DND-41 (cell line): ENCODE measurements at places on chromosomes 4 and X.

GRCh38 chrX:20181598-20182329 lies 40.1 kb upstream of the EIF1AX start:
- no peak for DNase-seq
- no peak overlapping the region for H3K27ac ChIP-seq
- H3K4me1 ChIP-seq, result no peaks in the 10 kb centered on the region

- no peak for DNase-seq
- H3K27me3 ChIP-seq, result no peaks in the 10 kb centered on the region
- H3K4me3 ChIP-seq, result no peak overlapping the region
- H3K36me3 ChIP-seq, result peaks cover 19% of the 10 kb centered on the region
- H3K4me1 ChIP-seq, result no peaks in the 10 kb centered on the region
These were observed 36.5 kb downstream of the ACOX3 start for GRCh38 chr4:8403976-8404375.

DNA sequence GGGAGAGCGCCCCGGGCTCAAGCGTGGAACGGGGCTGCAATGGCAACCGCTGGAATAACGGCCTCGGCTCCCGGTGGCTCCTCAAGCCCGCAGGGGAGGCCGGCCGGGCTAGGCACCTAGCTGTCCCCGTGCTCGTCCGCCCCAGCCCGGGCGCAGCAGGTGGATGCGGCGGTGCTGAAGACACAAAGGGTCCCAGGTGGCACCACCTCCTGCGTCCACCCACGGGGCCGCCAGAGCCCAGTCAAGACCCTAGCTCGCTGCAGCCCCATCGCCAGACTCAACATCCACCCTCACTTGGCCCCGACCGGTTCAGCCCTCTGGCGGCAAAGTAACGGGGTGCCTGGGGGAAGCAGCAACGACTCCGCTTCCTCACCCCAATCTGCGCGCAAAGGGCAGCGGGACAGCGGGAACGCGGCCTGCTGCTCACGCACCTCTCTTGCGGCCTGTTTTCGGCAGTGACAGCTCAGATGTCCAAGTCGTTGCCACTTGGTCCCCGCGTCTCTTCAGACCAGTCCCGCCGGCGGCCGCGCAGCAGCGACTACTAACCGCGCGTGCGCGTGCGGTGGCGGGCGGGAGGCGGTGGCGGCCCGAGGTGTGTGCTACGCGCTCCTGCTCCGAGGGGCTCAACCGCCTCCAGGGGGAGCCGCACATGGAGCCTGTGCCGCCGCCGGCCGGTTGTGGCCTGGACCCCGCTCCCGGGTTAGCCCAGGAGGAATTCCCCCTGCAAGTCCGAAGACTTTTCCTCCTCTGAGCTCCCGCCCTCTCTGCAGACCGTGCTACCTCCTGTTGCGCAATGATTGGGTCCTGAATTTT lies at the start of gene CLGN:
CLGN (minus strand) TSS at position 543 of the 813 bp plus-strand sequence. CDS start 14,570 bp downstream, outside the sequence.
- no peaks in the 10 kb centered on the region for H3K36me3 ChIP-seq
- DNase-seq, result peak; percentile 69
- no peak within 1 kb of the TSS for H3K27ac ChIP-seq
- H3K4me1 ChIP-seq, result peaks cover 20% of the 10 kb centered on the region
- H3K27me3 ChIP-seq, result peaks cover 62% of the 10 kb centered on the region

DNA sequence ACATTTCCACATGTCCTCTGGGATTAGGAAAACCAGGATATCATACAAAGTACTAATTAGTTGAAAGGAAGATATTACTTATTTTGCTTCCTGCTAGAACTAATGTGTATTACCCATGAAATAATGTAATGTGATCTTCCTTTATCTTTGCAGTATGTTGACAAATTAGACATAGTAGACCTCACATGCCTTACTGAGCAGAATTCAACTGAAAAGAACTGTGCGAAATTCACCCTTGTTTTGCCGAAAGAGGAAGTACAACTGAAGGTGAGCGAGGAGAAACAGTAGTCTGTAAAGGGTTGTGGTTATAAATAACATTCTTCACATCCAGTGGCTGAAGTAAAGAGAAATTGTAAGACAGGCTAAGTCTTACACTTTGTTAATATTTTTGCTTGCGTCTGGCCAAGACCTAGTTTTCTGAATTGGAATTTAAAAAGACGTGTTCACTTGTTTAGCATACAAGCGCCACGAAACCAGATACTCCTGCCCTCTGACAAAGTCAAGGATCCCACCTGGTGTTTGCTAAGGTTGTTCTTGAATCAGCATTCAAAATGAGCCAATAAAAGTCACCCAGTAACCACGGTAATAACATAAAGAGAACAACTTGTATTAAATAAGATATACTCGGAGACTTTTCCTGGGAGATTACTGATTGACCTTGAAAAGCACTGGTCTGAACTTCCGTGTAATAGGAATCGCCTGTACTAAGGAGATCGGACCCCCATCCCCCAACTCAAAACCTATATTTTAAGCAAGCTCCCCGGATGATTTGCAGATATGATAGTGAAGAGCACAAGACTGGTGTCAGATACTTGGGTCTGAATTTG lies 16.9 kb downstream of the STAP1 start:
- peaks cover 12% of the 10 kb centered on the region for H3K4me1 ChIP-seq
- no peak overlapping the region for H3K27ac ChIP-seq
- DNase-seq, result no peak
- H3K27me3 ChIP-seq, result no peaks in the 10 kb centered on the region

DNA sequence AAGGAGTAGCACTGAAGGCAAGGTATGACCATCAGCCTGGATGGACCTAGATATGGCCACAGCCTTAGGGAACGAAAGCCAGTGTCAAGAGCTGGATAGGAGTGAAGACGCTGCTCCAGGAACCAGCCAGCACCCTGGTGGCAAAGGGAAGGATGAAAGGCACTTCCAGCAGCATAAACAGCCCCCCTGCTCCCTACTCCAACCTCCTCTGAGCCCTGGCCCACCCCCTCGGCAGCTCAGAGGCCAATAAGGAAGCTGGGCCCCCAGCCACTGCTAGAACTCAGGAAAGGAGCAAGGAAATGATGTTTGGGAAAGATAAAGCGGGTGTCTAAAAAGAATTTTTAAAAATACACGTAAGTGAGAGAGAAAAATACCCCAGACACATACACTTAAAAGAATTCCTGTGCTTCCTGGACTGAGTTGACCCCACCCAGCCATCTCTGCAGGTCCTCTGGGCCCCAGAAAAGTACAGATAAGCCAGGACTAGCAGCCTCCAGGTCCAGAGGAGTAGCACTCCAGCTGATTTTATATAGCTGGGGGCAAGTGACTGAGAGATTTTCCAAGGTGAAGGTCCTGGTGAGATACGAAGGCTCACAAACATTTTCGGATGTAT lies 170.4 kb downstream of the SHROOM4 start:
- H3K4me3 ChIP-seq, result no peak overlapping the region
- no peaks in the 10 kb centered on the region for H3K27me3 ChIP-seq
- no peaks in the 10 kb centered on the region for H3K4me1 ChIP-seq
- no peak for DNase-seq
- no peak overlapping the region for H3K27ac ChIP-seq

DNA sequence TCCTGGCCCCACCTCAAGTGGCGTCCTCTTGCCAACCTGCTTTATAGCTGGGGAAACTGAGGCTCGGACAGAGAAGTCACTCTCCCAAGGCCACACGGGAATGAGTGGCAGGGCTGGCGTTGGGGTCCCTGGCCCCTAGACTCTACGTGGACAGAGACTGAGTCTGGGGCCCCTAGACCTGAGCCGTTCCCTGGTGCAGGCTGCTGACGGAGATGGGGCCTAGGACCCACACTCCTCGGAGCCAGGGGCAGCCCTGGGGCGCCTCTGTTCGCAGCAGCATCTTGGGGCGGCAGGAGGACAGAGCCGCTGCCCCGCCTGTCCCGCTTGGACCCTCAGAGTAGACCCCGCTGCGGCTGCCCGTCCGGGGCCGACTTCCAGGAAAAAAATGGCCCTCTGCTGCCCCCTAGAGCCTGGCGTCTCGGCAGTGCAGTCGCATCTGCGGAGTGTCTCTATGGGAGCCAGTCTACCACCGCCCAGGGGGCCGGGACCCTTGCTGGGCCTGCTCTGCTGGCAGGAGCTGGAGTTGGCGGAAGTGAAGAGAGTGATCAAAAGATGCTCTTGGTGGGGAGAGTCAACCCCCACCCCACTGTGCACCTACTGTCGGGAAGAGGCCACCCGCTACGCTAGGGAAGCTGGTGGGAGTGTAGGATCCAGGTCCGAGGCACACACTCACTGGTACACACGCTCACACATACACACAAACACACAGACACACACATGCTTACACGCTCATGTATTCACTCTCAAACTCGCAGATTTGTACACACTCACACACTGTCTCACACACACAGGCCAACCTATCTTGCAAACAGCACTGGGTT lies 220.1 kb downstream of the AFAP1 start:
- H3K27ac ChIP-seq, result no peak overlapping the region
- DNase-seq, result peak; percentile 58
- no peaks in the 10 kb centered on the region for H3K27me3 ChIP-seq
- H3K36me3 ChIP-seq, result no peaks in the 10 kb centered on the region
- H3K4me3 ChIP-seq, result no peak overlapping the region
- no peaks in the 10 kb centered on the region for H3K4me1 ChIP-seq

DNA sequence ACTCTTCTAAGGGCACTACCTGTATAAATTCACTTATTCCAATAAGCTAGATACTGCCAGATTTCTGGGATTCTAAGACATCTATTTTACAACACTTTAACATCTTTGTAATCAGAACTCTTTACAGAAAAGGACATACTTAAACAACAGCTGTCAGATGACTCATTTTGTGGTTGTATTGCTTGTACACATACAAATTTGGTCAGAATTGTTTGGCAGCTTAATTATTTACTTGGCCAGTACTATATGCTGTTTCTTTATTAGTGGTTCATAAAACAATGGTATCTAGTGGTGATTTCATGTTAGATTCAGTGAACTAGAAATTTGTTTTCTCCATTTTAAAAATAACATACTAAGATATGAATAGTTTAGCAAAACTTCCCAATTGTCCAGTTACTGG lies 27.2 kb downstream of the PALLD start:
- DNase-seq, result no peak
- H3K27me3 ChIP-seq, result no peaks in the 10 kb centered on the region
- H3K27ac ChIP-seq, result no peak overlapping the region
- H3K36me3 ChIP-seq, result no peaks in the 10 kb centered on the region
- no peak overlapping the region for H3K4me3 ChIP-seq

GRCh38 chr4:45841791-45842190 lies 282.1 kb downstream of the GABRG1 start:
- H3K4me1 ChIP-seq, result no peaks in the 10 kb centered on the region
- DNase-seq, result no peak
- no peaks in the 10 kb centered on the region for H3K36me3 ChIP-seq
- H3K4me3 ChIP-seq, result no peak overlapping the region

DNA sequence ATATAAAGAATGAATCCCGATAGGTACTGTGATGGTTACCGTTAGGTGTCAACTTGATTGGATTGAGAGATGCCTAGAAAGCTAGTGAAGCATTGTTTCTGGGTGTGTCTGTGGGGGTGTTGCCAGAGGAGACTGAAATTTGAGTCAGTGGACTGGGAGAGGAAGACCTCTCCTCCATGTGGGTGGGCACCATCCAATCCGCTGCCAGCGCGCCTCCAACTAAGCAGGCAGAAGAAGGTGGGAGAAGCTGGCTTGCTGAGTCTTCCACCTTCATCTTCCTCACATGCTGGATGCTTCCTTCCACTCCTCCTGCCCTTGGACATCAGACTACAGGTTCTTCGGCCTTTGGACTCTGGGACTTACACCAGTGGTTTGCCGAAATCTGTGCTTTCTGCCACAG lies 40.1 kb downstream of the WFS1 start:
- H3K27me3 ChIP-seq, result no peaks in the 10 kb centered on the region
- H3K27ac ChIP-seq, result no peak overlapping the region
- H3K4me3 ChIP-seq, result no peak overlapping the region
- DNase-seq, result no peak

GRCh38 chrX:107562482-107562881 lies 65.8 kb upstream of the PRPS1 start:
- no peak for DNase-seq
- no peak overlapping the region for H3K4me3 ChIP-seq
- no peaks in the 10 kb centered on the region for H3K36me3 ChIP-seq

DNA sequence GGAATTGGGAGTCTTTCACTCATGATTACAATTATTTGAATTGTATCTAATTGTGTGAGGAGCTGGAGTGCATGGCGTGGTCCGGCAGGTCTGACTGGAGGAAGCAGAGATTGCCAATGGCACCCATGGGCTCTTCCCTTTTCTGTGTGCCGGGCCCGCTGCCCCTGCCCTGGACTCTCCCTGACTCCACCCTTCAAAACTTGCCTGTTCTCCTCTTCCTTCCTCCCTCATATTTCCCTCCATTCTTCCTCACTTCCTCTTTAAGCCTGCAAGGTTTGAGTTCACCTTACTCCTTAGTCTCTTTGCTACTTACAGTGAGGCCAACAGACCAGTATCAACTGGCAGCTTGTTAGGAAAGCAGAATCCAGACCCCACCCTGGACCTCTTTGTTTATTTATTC lies 6.5 kb upstream of the STBD1 start:
- no peak overlapping the region for H3K27ac ChIP-seq
- peaks cover 5% of the 10 kb centered on the region for H3K4me1 ChIP-seq
- H3K27me3 ChIP-seq, result no peaks in the 10 kb centered on the region
- no peak overlapping the region for H3K4me3 ChIP-seq

DNA sequence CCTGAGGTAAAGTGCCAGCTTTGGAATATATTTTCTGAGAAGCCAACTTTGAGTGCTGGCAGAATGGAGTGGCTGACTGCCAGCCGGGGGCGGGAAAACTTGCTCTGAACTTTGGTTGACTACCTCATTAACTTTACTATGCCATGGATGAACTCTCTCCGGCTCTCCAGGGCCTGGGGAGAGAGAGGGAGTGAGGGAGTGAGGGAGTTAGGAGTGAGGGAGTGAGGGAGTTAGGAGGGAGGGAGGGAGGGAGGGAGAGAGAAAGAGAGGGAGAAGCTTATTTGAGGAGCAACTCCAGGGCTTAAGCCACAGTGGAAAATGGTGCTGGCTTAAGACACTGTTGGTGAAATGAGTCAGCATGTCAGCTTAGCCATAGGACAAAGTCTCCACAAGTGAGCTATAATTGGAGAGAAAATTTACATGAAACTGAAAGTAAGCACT lies 280.9 kb upstream of the RPS6KA3 start:
- H3K4me1 ChIP-seq, result no peaks in the 10 kb centered on the region
- H3K4me3 ChIP-seq, result no peak overlapping the region
- no peaks in the 10 kb centered on the region for H3K36me3 ChIP-seq

DNA sequence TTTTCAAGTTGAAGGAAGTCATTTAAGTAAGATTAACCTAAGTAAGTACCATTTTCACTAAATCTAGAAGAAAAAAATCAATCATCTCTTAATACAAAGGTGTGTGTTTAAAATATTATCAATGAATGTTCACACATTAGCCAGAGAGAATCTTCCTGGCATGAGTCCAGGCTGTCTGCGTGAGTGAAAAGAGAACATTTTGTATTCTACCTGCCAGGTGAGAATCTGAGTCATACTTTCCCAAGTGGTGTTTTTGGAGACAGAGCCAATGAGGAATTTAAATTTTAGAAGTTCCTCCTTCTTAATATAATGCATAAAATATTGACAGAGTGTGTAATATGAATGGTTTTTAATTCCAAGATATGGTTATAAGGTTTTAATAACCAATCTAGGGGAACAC lies 371.8 kb upstream of the NR3C2 start:
- no peaks in the 10 kb centered on the region for H3K36me3 ChIP-seq
- H3K4me1 ChIP-seq, result no peaks in the 10 kb centered on the region
- no peak overlapping the region for H3K4me3 ChIP-seq

- no peak overlapping the region for H3K4me3 ChIP-seq
- no peaks in the 10 kb centered on the region for H3K36me3 ChIP-seq
- no peaks in the 10 kb centered on the region for H3K27me3 ChIP-seq
- DNase-seq, result no peak
These were observed 63.7 kb upstream of the PDLIM3 start for GRCh38 chr4:185598846-185599552.
